Astrocyte (in vitro differentiated cells and primary cell): ENCODE measurements at places on chromosomes 4 and X. TPM values are rescaled to one million over a fixed set of nuclear protein-coding genes. Genes with fewer than 3 reads are reported as not detected.

Gene CRMP1
- total RNA-seq: 59.6 and 67.4 TPM in 2 replicates

Gene RASGEF1B
- 0.77 and 1.5 TPM in 2 replicates for total RNA-seq

Gene PRKG2
- total RNA-seq: 0.23 and 0.29 TPM in 2 replicates

Gene GSPT2
- 14.7 and 15.5 TPM in 2 replicates for total RNA-seq

Gene MAMLD1
- 6.6 TPM in 2 replicates for total RNA-seq

Gene MAGED4
- 96.3 and 129 TPM in 2 replicates for total RNA-seq

Gene COX7B
- total RNA-seq: 246 and 250 TPM in 2 replicates

Gene RPA4
- 0.48 and 0.82 TPM in 2 replicates for total RNA-seq

Gene HSFX1
- 0.75 and 1.5 TPM in 2 replicates for total RNA-seq

Gene MAB21L2
- 1.9 TPM in 2 replicates for total RNA-seq

Gene KLF3
- total RNA-seq: 35.9 and 40.8 TPM in 2 replicates

Gene SRPK3
- not detected in 2 replicates for total RNA-seq

Gene TLR10
- total RNA-seq: not detected in 2 replicates

Gene ARFIP1
- total RNA-seq: 30.6 and 30.7 TPM in 2 replicates

Gene YY2
- total RNA-seq: 2.0 and 3.4 TPM in 2 replicates

Gene GRPR
- total RNA-seq: 1.9 and 3.0 TPM in 2 replicates

Gene GAGE12E
- total RNA-seq: not detected in 2 replicates

Gene HOPX
- total RNA-seq: 0.94 and 1.7 TPM in 2 replicates

Gene ZMAT1
- total RNA-seq: 1.7 and 2.0 TPM in 2 replicates

Gene CXCL11
- 5.8 and 7.6 TPM in 2 replicates for total RNA-seq

Gene DCAF12L1
- 0.11 TPM in 1 of 2 replicates, not detected in the other for total RNA-seq

Gene CLCN4
- total RNA-seq: 5.9 and 7.2 TPM in 2 replicates

Gene NIPAL1
- 3.8 and 4.9 TPM in 2 replicates for total RNA-seq

Gene LYAR
- total RNA-seq: 12.0 and 13.5 TPM in 2 replicates

Gene ERAS
- 0.24 TPM in 1 of 2 replicates, not detected in the other for total RNA-seq

Gene LRBA
- 24.2 and 25.3 TPM in 2 replicates for total RNA-seq

Gene ASB12
- total RNA-seq: 0.16 TPM in 1 of 2 replicates, not detected in the other
